ENCODE measurements at places on chromosomes 3 and 15.

- DNase-seq = no peak
These were observed 1038.8 kb downstream of the AGBL1 start for GRCh38 chr15:87118435-87118834.

GRCh38 chr3:143237077-143237627 is 117.6 kb downstream of the CHST2 start:
- DNase-seq = no peak

DNA sequence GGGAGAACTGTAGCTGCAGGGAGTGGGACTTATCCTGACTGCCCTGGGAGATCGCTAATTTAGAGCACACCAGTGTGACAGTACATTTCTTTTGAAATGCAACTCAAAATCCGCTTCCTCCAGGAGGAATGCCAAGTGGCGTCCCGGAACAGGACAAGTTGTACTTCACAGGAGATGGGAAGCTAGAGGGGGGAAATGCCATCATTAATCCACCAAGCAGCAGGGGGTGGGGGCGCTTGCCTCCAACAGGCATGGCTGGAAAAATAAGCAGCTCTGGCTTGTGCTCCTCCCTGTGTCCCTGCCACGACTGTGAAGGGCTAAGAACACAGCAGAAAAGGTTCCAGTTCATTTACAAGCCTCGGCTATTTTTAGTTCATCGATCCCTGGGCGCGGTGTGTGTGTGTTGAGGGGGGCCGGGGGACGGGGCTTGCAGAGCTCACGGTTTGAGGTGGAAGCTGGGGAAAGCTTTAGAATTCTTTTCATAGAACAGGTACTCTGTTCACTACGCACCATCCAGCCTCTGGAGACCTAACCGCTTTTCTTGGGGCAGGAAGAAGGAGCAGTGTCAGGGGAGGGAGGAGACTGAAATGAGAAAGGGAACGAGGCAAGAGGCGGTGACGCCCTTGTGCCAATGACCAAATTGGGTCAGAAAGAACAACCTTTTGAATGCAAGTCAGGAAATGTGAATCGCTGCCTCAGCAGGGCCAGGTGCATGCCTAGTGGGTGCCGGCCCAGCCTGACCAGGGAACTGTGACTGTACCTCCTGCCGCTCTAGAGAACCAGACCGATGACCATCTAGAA is 51.8 kb upstream of the DGKG start:
- DNase-seq = no peak

DNA sequence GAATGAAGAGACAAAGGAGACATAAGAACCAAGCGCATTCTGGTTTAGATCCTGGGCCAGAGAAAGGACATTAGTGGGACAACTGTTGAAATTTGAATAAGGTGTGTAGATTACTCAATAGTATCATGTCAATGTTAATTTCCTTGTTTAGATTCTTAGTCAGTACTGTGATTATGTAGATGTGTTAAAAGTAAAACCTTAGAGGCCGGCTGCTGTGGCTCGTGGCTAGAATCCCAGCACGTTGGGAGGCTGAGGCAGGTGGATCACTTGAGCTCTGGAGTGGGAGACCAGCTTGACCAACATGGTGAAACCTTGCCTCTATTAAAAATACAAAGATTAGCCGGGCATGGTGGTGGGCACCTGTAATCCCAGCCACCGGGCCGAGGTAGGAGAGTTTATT is 26.7 kb downstream of the CYP8B1 start:
- DNase-seq = no peak

GRCh38 chr3:79097964-79098660 is 669.7 kb downstream of the ROBO1 start:
- DNase-seq = no peak

DNA sequence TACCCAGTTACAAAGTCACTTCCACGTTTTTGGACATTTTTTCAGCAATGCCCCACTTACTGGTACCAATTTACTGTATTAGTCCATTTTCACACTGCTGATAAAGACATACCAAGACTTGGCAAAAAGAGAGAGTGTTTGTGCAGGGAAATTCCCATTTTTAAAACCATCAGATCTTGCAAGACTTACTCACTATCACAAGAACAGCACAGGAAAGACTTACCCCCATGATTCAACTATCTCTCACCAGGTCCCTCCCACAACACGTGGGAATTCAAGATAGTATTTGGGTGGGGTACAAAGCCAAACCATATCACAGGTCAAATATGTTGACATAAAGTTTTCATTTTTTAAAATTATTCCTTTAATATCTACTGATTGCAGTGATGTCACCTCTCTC is 16.2 kb upstream of the ABI3BP start:
- DNase-seq = no peak

DNA sequence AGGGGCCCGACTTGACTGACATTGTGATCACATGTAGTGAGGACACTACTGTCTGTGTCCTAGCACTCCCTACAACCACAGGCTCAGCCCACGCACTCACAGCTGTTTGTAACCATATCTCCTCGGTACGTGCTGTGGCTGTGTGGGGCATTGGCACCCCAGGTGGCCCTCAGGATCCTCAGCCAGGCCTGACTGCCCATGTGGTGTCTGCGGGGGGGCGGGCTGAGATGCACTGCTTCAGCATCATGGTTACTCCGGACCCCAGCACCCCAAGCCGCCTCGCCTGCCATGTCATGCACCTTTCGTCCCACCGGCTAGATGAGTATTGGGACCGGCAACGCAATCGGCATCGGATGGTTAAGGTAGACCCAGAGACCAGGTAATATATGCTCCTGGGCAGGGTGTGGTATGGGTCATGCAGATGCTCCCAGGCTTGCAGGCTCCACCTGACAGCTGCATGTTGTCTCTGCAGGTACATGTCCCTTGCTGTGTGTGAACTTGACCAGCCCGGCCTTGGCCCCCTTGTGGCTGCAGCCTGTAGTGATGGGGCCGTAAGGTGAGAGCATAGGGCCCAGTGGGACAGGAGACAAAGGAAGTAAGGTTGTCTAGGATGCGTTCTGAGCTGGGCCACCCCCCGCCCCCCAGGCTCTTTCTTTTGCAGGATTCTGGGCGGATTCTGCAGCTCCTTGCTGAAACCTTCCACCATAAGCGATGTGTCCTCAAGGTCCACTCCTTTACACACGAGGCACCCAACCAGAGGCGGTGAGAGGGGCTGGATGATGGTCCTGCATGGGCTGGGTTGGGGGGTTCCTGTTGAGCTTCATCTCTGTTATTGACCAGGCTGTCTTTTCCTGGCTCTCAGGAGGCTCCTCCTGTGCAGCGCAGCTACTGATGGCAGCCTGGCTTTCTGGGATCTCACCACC is 4.4 kb downstream of the DALRD3 start:
- no peak for DNase-seq

- no peak for DNase-seq
These were observed 85.4 kb downstream of the ADAMTS17 start for GRCh38 chr15:100256101-100256969.

- no peak for DNase-seq
These were observed 769.5 kb upstream of the DPPA4 start for GRCh38 chr3:110106805-110107204.

GRCh38 chr3:184737641-184738505 is 26.0 kb upstream of the MAGEF1 start:
- DNase-seq = no peak

DNA sequence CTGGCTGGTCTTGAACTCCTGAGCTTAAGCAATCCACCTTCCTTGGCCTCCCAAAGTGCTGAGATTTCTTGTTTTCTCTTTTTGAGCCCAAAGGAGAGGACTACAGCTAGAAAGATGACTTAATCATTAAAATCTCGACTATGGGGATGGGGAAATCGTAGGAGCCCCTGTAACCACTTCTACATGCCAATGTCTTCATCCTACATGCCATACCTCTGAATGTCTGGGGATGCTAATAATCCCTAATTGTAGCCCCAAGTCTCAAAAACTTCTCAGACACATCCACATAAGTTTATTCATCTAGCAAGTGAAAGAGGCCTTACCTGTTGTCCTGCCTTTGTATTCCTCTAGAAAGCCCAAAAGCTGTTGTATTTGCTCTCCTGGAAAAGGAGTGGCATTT is 3.7 kb upstream of the RHOV start:
- no peak for DNase-seq

DNA sequence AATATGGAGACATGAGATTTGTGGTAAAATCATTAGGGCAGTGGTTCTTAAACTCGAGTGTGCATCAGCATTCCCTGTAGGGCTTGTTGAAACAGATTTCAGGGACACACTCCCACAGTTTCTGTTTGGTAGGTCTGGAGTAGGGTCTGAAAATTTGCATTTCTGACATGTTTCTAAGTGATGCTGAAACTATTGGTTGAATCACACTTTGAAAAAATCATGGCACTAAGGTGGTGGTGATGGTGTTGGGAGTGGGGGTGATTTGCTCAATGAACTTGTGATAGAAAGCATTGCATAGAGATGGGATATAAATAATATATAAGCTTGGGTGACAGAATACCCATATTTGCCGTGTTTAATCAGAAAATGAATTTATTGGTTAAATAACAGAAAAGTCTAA is 11.3 kb downstream of the MITF start:
- no peak for DNase-seq

DNA sequence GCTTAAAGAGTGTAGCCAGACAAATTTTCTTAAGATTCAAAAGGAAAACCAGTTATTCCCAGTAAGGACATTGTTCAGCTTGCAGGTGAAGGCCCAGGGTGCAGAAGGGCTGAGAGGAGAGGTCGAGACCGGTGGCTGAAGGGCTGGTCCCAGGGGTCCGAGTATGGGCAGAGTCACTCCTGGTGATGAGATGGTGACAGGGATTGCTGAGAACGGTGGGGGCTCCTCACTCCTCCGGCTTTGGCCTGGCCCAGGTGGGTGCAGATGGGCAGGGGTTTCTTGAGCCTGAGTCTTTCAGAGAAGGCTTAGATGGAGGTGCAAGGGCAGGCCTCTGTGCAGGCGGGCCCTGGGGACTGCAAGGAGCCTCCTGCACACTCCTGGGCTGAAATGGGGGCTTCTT is 56.2 kb downstream of the ZNF445 start:
- DNase-seq = no peak

- DNase-seq = no peak
These were observed 543.4 kb downstream of the GBE1 start for GRCh38 chr3:81218023-81218422.

GRCh38 chr15:89330119-89330518 is 4.5 kb downstream of the POLG start:
- DNase-seq = no peak

DNA sequence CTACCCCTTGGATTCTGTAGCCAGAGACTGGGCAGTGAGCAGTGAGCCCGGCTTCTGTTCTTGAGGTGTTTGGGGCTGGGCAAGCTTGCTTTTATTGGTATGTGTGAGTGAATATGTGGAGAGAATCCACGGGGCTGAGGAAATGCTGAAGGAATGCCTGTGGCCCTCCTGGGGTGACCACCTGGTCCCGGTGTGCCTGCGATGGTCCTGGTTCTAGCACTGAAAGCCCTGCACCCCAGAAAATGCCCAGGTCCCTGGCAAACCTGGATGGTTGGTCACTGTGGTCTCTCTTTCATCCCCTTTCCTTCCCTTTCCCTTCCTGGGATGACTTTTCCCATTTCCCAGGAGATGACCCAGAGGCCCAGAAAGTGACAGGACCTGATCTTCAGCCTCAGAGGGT is 4.2 kb downstream of the ZBTB47 start:
- DNase-seq = no peak

All from HS-27A (cell line).